ENCODE measurements at places on chromosomes 5 and 9.
A peak's percentile ranks its signal among the peaks of the same experiment; 100 is the strongest.

DNA sequence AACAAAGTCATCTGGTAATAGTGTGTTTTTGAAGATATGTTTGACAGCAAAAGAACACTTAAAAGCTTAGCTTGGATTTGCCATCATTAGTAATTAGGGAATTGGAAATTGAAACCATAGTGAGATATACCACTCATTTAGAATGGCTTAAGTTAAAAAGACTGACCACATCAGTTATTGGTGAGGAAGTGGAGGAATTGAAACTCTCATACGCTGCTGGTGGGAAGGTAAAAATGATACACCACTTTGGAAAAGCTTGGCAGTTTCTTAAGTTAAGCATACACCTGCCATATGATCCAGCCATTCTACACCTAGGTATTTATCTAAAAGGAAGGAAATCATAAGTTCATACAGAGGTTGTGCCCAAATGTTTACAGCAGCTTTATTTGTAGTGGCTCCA, 213.2 kb downstream of the TRIO start:
- DNase-seq, result no peak

- DNase-seq, result no peak
Observed at GRCh38 chr9:100515578-100516494, 42.9 kb downstream of the TMEFF1 start.

- no peak for DNase-seq
Observed at GRCh38 chr9:106532306-106533015, 330.5 kb upstream of the ZNF462 start.

- DNase-seq, result no peak
Observed at GRCh38 chr5:90912476-90912875, 353.9 kb downstream of the ADGRV1 start.

DNA sequence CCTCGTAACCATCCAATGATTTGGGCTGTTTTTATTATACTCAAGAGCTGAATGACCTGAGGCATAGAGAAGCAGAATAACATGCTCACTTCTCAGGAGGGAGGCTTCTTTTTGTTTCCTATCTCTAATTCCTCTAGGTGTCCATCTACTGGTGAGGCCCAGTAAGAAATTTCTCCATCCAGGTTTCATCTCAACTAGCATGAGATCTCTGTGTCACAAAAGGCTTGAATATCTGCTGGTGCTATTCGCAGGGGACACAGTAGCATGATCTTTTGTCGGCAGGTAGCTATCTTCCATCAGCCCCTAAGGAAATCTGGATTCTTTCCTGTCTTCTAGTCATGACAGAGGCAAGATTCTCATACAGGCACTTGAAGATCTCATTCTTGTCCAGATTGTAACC, 8.9 kb downstream of the IFNE start:
- DNase-seq, result no peak

DNA sequence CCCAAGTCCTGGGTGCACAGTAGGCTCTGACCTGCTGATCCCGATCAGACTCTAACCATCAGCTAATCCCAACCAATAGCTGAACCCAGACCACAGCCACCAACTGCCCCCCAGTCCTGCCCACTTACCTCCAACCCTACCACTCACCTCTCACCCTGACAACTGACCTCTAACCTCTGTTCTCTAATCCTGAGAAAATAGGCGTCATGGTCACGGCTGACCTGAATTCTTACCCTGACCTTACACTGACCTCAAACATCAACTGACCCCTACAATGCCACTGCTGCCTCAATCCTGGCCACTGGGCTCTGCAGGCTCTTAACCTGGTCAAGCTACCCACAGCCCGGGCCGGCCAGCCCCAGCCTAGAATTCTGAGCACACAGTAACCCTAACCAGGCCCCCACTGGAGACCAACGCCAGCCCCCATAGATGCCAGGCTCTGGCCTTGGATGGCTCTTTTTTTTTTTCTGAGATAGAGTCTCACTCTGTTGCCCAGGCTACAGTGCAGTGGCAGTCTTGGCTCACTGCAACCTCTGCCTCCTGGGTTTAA, 63.8 kb upstream of the ASS1 start:
- DNase-seq, result no peak

DNA sequence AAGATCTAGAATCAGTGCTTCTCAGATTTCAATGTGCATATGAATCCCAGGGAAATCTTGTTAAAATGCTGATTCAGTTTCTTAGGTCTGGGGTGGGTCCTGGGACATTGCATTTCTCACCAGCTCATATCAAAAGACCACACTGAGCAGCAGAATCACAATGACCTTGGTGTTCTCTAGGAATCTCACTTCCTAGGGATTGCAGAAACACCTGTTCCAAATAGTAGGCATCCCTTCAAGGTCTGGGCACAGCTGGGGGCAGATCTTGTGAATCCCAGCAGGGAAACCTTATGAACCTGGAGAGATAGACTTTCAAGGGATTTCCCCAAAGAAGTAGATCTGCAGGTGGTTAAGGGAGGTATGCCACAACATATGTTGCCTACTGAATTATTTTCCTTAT, 8.9 kb upstream of the GARNL3 start:
- no peak for DNase-seq

DNA sequence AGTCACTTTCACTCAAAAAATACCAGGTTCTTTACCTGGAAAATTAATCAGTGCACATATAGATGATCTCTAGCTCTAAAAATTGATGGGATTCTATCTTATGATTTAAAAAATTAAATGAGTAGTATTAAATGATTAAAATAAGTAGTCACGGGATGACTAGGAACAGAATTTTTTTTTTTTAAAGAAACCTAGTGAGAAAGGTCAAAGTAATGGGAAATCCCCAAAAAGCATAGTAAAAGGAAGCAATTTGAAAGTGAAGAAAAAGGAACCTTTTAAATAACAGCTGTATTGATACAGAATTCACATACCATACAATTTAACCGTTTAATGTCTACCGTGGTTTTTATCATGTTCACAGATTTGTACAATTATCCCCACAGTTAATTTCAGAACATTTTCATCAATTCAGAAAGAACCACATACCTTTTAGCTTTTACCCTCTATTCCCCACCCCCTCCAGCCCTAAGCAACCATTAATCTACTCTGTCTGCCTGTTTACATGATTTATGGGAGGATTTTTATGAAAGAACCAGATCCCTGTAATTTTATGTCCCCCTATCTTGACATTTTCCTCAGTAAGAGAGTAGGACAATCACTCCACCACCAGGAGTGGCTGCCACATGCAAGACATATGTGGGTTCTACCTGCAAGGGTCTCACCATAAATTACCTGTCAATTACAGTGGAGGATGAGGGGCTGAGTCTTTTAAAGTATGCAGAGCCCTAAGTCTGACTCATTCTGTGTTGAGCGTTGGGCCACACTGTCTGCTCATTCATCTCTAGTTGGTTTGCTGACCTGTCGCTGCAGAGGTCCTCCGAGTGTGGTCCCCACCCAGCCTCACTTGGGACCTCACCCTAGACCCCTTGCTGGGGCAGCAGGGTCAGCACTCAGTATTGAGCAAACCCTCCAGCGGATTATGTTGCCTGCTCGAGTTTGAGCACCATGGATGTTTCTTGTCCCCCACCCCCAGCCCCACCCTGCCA, 16.0 kb downstream of the ANKRD33B start:
- no peak for DNase-seq

DNA sequence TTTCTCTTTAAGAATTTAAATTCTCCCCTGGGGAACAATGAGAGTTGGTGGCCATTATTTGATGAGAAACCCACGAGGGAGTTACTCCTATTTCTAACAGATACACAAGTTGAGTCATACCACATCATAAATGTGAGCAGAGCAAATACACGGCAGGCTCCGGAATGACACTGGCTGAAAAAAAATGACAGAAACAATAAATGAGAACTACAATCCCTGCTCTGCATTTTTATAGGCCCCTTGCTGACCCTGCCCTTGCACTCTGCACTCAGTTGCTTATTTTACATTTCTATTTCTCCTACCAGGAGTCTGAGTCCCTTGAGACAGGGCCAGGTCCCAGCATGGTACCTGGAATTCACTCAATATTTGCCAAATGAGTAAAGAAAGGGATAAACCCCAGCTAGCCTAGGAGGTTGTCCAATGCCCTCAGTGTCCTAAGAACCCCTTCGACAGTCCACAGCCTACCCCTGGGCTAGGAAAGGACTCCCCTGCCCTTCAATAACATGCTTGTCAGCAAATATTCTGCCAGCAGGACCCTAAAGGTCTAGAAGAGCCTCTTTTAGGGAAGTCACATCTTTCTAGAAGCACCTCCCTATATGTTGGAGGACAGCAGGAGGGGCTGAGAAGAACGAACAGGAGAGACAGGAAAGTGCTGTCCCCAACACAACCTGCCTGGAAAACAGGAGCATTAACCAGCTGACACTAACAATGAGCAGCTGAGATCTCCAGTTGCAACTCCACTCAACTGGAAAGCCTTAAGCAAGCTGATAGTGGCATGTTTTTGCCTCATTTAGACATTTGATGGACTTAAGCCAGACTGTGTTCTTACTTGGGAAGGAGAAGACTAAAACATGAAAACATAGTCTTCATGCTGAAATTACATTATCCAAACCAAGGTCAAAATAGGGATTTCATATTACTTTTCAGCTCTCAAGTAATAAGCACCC, 191.2 kb downstream of the ACTL7B start:
- DNase-seq, result no peak

DNA sequence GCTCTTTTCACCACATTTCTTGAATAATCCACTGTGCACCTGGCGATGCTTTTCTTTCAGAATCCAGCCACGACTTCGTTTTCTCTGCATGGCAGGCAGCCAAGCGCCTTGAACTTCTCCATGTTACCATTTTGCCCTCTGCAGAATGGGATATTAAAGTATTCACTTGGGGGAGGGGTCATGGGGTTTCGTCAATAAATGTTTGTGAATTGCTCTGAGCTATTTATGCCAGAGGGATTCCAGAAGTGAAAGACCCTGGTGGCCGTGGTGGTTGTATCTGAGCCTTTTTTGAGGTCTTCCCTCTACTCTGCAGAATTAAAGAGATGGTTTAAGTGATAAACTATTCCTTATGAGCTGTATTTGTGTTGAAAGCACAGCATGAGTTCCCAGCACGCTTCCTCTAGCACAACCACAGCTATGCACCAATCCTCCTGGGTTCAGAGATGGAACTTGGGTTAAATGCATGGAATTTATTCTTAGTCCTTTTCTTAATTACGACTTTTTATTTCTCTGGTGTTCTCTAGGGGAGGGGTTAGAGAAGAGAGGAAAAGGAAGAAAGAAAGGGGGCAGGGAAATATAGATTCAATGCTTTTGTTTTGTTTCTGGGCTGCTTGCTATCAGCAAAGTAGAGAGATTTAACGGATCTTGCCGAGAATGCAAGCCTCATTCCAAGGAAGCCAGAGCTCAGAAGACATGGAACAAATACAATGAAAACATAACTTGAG, 478.2 kb upstream of the TNC start:
- DNase-seq, result no peak

- no peak for DNase-seq
Observed at GRCh38 chr5:78215972-78216371, 78.5 kb downstream of the AP3B1 start.

GRCh38 chr5:89418407-89419085, 535.6 kb upstream of the MEF2C start:
- DNase-seq, result no peak

DNA sequence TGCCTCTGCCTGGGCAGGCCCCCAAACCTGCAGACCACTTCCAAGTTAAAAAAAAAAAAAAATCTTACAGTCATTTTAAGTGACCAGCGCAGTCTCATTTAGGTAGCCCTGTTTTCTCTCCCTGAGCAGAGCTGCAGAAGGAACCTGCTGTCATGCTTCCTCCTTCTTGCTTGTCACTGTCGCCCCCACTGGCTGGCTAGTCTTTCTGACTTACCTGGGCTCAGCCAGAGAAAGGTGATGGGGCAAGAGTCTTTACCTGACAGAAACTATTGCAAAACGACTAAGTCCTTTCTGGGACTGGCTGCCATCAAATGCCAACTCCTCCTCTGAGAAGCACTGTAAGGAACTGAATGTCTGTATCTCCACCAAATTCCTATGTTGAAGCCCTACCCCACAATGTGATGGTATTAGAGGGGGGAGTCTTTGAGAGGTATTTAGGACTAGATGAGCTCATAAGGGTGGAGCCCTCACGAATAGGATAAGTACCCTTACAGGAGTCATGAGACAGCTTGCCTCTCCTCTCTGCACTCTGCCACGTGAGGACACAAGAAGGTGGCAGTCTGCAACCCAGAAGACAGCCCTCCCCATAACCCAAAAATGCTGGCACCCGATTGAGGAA, 58.4 kb upstream of the SHC3 start:
- DNase-seq, result no peak

GRCh38 chr9:119289740-119290433, 79.3 kb downstream of the BRINP1 start:
- DNase-seq, result peak; percentile 42

- no peak for DNase-seq
Observed at GRCh38 chr5:43268188-43268820, 44.9 kb downstream of the HMGCS1 start.

- no peak for DNase-seq
Observed at GRCh38 chr9:134290603-134291451, 35.4 kb upstream of the RXRA start.

- DNase-seq, result peak; percentile 26
Observed at GRCh38 chr9:130446101-130446861, 1.5 kb downstream of the ASS1 start.

DNA sequence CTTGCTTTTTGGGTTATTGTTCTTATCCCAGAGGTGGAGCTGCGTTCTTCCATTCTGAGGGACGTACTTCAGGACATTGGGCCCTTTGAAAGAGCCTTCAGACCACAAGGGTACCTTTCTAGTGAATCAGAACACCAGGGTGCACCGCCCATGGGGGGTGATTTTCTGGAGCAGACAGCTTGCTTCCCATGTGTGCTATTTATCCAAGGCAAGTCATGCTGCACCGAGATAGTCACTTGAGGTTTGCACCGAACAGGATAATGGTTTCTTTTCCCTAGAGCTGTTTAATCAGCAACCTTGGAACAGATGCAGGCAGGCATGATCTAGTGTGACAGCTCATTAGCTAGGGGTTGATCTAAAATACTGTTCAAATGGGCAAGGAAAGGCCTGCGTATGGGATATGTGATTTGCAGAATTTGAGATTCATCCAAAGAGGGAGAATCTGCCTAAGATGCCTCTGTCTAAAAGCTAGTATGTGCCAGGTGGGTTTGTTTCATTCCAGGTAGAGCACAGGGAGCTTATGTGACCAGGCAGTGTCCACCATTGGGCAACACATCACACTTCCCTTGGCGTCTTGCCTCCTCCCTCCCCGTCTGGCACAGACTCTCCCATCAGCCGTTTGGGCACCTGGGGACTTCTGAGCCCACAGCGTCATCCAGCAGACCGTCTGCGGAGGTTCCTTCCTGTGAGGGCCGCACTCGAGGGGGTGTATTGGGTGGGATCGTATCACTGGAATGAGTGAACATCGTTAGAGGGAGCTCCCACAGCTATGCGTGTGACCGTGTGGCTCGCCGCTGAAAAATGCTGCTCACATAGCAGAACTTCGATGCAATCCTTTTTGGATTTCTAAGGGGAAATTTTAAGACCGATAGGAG, 23.0 kb downstream of the ABL1 start:
- DNase-seq, result no peak

GRCh38 chr9:38361473-38361850, 31.0 kb upstream of the ALDH1B1 start:
- DNase-seq, result no peak

DNA sequence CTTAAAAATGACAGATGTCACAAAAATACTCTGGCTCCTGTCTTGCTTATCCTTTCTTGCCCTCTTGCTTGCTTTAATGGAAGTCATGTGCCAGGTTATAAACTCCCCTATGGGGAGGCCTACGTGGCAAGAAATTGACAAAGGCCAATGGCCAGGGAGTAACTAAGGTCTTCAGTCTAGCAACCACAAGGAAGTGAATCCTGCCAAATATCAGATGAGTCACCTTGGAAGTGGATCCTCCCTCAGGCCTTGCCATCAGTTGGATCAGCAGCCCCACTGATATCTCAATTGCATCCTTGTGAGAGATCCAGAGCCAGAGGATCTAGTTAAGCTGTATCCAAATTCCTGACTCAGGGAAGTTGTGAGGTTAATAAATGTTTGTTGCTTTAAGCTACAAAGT, 82.8 kb downstream of the CAAP1 start:
- DNase-seq, result no peak
